ENCODE measurements at places on chromosomes 2 and 18. TPM values are rescaled to one million over a fixed set of nuclear protein-coding genes. Genes with fewer than 3 reads are reported as not detected.

The DCC gene
- total RNA-seq: not detected

GRCh38 chr2:53033411-53033810 is 734.2 kb upstream of the CHAC2 start:
- H3K4me3 ChIP-seq: no peak overlapping the region
- H3K36me3 ChIP-seq: no peaks in the 10 kb centered on the region
- DNase-seq: no peak

The FAM237A gene
- not detected for total RNA-seq

- no peaks in the 10 kb centered on the region for H3K27me3 ChIP-seq
- peak; percentile 60 for DNase-seq
- H3K4me3 ChIP-seq: peak overlapping the region; percentile 87
These were observed 686 bp downstream of the UBXN4 start for GRCh38 chr2:135742325-135742757.

- H3K4me1 ChIP-seq: no peaks in the 10 kb centered on the region
- no peak overlapping the region for H3K27ac ChIP-seq
- H3K36me3 ChIP-seq: no peaks in the 10 kb centered on the region
- H3K4me3 ChIP-seq: no peak overlapping the region
- DNase-seq: no peak
These were observed 2.3 kb downstream of the STPG4 start for GRCh38 chr2:47152803-47153202.

The ARHGAP28 gene
- not detected for total RNA-seq

The PECR gene
- total RNA-seq: 10.5 TPM

DNA sequence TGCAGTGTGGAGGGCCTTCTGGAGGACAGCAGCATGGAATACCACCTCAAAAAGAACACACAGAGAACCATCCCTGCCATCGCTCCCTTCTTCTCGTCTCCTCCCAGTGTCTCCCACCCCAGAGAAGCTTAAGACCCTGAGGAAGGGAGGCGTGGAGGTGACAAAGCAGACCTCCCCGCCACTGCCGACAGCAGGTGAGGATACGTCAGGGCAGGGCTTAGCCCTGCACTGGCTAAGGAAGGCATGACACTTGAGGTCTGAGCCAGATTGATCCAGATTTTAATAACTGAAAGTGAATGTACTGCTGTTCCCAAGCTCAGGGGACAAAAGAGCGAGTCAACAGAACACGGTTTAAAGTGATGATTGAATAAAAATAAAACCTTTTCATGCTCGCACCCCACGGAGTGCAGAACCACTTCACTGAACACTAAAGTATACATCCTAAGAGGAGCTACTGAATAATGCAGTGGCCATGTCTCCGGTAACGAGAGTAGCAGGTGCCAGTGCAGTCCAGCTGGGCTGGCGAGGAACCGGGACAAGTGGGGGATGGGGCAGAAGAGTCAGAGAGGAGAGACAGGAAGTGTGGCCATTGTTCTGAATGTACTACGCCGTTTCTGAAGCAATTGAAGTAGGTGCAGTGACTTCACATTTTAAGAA is 391.0 kb downstream of the CDH2 start:
- H3K27me3 ChIP-seq: no peaks in the 10 kb centered on the region
- DNase-seq: no peak

- no peaks in the 10 kb centered on the region for H3K27me3 ChIP-seq
- no peak overlapping the region for H3K4me3 ChIP-seq
- peaks cover 11% of the 10 kb centered on the region for H3K4me1 ChIP-seq
- DNase-seq: no peak
- no peak overlapping the region for H3K27ac ChIP-seq
- peaks cover 17% of the 10 kb centered on the region for H3K36me3 ChIP-seq
These were observed 2.0 kb downstream of the LMAN2L start for GRCh38 chr2:96737831-96738230.

The CRYBA2 gene
- not detected for total RNA-seq

DNA sequence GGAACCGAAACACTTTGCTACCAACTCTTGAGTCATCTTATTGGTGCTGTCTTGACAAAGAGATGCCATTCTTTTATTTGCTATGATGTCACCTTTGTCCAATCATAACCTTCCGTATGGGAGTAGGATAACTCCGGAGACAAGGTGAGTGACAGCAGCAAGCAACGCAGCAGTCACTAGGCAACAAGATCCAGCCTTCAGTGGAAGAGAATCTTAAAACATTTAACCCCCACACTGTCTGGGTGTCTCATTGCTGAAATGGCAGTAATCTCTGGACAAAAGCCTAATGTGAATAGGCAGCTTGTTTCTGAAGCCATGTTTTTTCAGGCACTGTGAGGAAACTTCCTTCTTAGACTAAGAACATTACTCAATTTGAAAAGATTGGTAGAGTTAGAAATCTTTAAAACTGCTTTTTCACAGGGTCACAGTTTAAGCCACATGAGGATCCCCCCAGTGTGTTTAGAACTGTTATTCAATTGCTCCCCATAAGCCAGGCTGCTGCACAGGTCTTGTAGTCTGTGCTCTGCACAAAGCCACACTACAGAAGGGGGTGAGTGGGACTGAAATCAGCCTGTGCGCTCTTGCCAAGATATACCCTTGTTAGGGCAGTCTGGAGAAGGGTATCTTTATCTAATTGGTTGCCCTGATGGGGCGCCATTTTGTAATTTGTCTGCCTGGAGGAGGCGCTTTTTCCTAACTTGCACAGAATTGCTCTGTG is 131.5 kb upstream of the STON1 start:
- no peak for DNase-seq
- no peaks in the 10 kb centered on the region for H3K27me3 ChIP-seq
- H3K36me3 ChIP-seq: no peaks in the 10 kb centered on the region
- no peak overlapping the region for H3K27ac ChIP-seq
- no peak overlapping the region for H3K4me3 ChIP-seq
- peaks cover 9% of the 10 kb centered on the region for H3K4me1 ChIP-seq

DNA sequence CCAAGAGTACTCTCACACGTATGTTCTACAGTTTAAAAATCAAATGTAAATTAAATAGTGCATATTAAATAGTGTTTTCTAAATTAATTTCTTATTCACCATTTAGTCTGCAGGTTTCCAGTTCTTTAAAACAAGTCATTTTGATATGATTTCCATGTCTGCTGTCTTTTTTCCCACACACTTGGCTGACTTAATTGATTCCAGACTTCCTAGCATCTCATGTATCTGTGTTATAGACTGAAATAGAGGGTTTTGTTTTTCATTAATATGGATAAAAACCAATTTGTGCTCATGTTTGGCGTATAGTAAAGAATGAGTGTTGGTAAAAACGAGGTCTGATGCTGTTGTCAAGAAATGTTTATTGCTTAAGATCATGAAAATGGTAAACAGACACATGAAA is 104.3 kb downstream of the SRBD1 start:
- no peak overlapping the region for H3K4me3 ChIP-seq
- no peaks in the 10 kb centered on the region for H3K4me1 ChIP-seq
- no peaks in the 10 kb centered on the region for H3K36me3 ChIP-seq

DNA sequence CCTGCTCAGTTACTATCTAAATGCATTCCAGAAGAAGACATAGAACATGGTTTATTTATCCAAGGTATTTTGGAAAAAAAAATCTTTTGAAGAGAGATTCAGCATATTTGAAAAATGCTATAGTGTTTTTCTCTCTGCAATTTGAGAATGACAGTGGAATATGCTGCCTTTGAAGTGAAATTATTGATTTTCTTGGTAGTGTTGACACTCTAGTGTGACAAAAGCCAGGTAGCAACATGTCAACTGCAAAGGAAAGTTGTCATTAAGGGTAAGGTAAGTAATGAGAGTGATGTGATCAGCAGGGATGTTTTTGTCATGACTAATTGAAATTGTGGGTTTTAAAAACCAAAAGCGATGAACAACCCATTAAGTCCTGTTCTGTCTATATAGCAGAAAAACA is 1387.1 kb upstream of the TMEFF2 start:
- no peak for DNase-seq
- H3K36me3 ChIP-seq: no peaks in the 10 kb centered on the region
- H3K4me1 ChIP-seq: no peaks in the 10 kb centered on the region
- H3K27ac ChIP-seq: no peak overlapping the region

The SCN1A gene
- total RNA-seq: not detected

The PID1 gene
- not detected for total RNA-seq

- H3K4me3 ChIP-seq: no peak overlapping the region
- H3K36me3 ChIP-seq: no peaks in the 10 kb centered on the region
- DNase-seq: no peak
- H3K27me3 ChIP-seq: no peaks in the 10 kb centered on the region
- H3K4me1 ChIP-seq: no peaks in the 10 kb centered on the region
These were observed 187.6 kb downstream of the ADCYAP1 start for GRCh38 chr18:1092228-1092627.

DNA sequence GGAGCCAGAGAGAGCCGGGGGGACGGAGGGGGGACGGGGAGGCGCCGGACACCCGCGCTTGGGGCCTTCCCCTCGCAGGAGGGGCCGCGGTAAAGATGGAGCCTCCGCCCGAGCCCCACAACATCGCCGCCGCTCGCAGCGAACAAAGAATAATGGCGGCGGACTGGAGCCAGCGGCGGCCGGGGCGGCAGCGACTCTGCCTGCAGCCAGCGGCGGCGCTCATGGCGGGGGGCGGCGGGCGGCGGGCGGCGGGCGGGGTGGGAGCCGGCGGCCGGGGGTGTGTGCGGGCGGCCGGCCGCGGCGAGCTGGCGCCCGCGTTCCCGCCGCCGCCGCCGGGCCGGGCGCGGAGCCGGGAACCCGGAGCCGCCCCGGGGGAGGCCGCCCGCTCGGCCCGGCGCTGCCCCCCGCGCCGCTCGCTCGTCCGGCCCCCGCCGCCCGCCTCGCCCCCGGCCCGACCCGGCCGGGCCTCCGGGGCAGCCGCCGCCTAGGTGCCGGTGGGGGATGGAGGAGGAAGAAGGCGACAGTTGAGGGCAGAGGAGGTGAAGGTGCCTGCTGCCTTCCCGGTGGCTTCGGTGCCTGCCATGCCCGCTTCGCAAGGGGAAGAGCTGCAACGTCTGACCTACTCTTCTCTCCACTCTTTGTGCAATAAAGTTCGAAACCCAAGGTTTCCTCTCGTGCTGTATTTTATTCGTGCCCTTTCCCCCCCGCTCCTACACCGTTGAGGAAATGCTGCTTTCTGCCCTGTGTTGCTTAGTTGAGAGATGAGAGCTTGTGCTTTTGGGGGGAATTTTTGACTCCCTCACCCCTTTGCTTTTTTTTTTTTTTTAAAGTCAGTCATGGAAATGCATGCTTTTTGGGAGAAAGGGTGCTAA is 634 bp downstream of the CREB1 start:
- no peaks in the 10 kb centered on the region for H3K27me3 ChIP-seq
- no peaks in the 10 kb centered on the region for H3K36me3 ChIP-seq
- DNase-seq: peak; percentile 31
- peak overlapping the region; percentile 99 for H3K27ac ChIP-seq

- no peaks in the 10 kb centered on the region for H3K27me3 ChIP-seq
- DNase-seq: peak; percentile 36
- H3K4me1 ChIP-seq: peaks cover 53% of the 10 kb centered on the region
- peak overlapping the region; percentile 11 for H3K4me3 ChIP-seq
These were observed 69.0 kb upstream of the ALPP start for GRCh38 chr2:232309592-232309991.

DNA sequence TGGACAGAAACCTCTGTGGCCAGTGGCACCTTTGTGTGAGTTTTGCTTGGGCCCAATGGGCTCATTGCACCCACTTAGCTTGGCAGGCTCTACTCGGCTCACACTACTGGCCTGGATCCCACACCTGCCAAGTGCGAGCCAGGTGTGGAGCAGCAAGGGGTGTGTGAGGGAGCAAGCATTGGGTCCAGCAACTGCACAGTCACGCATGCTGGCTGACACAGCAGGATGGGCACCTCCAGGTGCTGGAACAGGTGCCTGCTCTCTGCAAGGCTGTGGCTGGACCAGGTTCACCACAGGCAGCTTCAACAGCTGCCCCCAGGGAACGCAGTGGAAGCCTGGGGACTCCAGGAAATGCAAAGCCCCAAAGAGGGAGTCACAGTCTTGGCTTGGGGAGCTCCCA is 94.2 kb downstream of the DOK6 start:
- H3K4me1 ChIP-seq: no peaks in the 10 kb centered on the region
- H3K4me3 ChIP-seq: no peak overlapping the region
- no peak overlapping the region for H3K27ac ChIP-seq
- no peaks in the 10 kb centered on the region for H3K27me3 ChIP-seq
- no peaks in the 10 kb centered on the region for H3K36me3 ChIP-seq
- DNase-seq: no peak

- no peak overlapping the region for H3K27ac ChIP-seq
- no peak overlapping the region for H3K4me3 ChIP-seq
- no peaks in the 10 kb centered on the region for H3K27me3 ChIP-seq
These were observed 11.6 kb downstream of the CAPG start for GRCh38 chr2:85398426-85399182.
